ELR (cell line): ENCODE measurements at places on chromosomes 7 and 10.

DNA sequence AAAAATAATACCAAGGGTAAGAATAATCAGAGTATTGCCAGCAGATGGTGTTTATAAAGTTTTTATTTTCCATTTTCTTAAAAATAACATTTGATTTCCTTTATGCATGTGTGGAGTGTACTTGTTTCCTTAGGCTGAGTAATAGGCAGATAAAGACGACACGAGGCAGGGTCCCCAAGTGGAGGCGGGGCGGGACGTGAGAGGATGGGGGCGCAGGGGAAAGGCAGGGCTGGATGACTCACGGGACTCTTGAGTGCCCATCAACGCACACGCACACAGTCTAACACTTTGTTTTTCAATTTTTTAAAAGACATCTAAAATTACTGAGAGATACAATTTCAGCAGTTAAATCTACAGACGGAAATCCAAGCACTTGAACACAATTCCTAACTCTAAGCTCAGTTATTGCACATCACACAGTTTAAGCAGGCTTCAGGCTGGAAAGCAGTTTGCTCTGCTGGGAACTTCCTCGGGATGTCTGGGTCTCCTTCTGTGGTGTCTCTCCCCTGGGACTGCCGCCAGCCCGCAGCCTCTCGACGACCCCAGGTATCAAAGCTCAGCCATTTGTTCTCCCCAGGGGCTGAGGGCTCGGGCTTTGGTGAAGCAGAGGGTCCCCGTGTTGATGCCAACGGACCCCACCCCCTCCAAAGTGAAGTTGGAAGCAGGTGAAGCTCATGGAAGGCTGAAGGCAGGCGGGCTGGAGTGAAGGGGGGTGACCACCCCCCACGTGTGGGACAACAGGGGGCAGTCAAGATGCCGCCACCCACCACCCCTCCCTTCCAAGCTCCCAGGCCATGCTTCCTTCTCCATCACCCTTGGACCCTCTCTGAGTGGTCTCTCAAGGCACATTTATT lies 29.1 kb downstream of the SPOCK2 start:
- DNase-seq, result no peak

DNA sequence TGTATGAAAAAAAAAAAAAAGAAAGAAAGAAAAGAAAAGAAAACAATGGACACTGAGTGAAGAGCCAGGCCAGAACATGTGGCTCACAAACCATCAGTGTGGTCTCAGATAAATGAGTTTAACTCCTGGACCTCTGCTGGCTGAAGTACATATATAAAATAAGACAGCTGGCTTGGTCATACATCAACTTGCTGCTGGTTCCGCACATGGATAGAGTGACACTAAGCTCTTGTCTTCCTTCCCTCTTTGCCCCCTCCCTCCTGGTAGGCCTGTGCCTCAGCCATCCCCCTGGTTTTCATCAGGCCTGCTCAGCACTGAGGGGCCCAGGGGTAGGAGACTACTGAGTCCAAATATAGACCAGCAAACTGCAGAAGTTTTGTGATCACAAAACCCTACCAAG lies 58.1 kb upstream of the DGKI start:
- DNase-seq, result peak; percentile 13

GRCh38 chr10:58512491-58513187 lies at the start of gene BICC1:
Gene BICC1 (plus strand): TSS chr10:58512872. CDS start chr10:58513144, 272 bp downstream.
- DNase-seq, result peak; percentile 57

DNA sequence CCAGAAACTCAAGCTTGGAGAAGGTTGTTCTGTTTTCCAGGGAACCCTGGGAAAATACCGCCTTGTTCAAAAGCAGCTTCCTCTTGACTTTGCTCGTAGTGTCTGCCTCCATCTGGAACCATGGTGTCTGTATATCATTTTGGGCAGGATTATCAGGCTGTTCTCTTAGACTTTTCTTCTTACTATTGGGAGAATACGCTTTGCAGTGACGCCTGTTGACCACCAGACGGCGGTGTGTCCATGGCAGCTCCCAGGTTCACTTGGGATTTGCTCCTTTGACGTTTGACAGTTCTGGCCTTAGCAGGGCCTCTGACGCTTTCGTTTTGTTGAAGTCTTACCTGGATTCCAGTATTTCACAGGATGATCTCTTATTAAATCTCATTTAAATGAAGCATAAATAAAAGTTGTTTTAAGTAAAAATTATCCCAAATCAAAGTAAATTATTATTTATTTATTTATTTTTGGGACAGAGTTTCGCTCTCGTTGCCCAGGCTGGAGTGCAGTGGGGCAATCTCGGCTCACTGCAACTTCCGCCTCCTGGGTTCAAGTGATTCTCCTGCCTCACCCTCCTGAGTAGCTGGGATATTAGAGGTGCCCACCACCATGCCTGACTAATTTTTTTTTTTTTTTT lies 41.8 kb upstream of the GJD4 start:
- peak; percentile 81 for DNase-seq

GRCh38 chr7:158772916-158773315 lies 56.4 kb downstream of the ESYT2 start:
- DNase-seq, result no peak

GRCh38 chr10:53325066-53325465 lies 552.5 kb upstream of the MBL2 start:
- peak; percentile 63 for DNase-seq

DNA sequence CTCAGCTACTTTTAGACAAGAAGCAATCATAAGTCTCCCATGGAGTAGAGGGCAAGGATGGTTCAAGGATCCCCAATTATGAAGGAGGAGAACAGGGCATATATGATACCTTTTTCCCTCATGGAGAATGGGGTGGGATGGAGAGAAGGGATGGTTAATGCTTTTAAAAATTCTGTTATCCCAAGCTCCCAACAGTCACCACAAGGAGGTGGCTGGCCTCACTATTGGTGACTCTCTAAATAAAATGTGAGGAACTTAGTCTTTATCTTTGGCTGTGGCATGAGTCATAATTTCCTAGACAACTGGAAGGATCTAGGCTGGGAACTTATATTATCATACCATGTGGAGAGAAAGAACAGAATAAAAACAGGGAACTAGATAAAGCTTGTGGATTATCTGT lies 297.0 kb downstream of the PHTF2 start:
- DNase-seq, result peak; percentile 13
